Stimulated activated CD8-positive, alpha-beta memory T cell treated with anti-CD3 and anti-CD28 coated beads, Interleukin-4, amount 100 ng/mL, for 1 hour (primary cell): ENCODE measurements at places on chromosomes 7 and 10.

DNA sequence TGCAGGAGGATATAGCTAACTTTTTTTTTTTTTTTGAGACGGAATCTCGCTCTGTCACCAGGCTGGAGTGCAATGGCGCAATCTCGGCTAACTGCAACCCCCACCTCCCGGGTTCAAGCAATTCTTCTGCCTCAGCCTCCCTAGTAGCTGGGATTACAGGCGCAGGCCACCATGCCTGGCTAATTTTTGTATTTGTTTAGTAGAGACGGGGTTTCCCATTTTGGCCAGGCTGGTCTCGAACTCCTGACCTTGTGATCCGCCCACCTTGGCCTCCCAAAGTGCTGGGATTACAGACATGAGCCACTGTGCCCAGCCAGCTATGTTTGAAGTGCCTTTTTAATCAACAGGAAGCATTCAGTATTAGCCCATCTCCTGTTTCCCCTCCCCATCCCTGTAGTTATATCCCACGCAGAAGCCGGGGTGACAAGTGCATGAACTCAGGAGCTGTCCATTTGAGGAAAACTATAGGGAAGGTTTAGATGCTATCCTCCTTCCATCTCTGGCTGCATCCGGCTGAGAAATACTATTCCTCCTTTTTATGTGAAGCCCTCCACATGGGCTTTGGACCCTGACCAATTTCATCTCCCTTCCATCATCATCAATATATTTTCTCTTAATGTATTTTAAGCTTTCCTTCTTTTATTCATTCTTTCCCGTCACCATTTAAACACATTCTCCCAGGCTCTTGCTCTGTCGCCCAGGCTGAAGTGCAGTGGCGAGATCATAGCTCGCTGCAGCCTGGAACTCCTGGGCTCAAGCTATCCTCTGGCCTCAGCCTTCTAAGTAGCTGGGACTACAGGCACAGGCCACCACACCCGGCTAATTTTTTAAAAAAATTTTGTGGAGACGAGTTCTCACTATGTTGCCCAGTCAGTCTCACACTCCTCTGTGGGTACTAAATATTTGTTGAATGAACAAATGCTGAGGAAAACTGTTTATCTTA lies 1.3 kb upstream of the POT1 start:
- DNase-seq, result no peak

DNA sequence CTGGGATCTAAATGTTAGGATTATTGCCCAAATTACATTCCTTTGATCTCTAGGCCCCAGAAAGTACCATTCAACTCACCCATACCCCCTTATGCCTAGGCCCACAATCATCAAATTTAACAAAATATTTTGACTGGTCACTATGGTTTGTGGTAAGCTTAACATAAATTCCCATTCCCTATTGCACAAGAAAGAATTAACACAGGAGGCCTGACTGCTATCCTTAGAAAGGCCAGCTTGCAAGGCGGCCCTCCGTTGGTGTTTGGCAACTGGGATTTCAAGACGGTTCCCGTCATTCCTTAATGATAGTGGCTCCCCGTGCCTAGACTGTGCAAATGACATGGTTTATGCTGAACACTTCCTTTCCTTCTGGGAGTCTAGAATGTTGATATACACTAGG lies 29.6 kb downstream of the ARHGAP21 start:
- no peak for DNase-seq

DNA sequence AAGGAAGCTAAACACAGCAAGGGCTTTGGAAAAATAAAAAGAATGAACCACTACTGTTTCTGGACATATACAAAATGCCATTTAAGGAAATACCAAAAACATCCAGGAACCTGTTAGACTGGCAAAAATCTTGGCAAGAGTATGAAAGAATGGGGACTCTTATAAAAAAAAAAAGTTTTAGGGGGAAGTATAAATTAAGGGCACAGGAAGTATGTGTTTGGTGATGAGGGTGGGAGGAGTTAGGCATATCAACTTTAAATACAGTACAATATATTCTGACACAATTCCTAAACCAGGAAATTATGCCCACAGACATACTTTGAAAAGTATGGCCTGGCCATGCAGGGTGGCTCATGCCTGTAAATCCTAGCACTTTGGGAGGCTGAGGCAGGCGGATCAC lies 74.2 kb downstream of the WAPL start:
- no peak for DNase-seq

DNA sequence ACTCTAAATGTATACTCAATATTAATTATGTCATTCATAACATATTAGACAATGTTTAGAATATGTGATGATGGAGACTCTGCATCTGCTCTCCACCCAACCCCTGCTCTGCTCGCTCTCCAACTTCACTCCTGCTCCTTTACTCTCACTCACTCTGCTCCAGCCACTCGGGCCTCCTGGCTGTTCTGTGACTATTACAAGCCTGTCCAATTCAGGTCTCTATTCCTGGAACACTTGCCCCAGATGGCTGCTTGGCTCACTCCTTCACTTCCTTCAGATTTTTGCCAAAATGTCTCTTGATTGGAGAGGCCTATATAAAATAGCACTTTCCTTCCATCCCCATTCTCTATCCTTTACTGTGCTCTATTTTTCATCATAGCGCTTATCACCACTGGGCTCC lies 84.8 kb downstream of the HBP1 start:
- DNase-seq, result no peak

DNA sequence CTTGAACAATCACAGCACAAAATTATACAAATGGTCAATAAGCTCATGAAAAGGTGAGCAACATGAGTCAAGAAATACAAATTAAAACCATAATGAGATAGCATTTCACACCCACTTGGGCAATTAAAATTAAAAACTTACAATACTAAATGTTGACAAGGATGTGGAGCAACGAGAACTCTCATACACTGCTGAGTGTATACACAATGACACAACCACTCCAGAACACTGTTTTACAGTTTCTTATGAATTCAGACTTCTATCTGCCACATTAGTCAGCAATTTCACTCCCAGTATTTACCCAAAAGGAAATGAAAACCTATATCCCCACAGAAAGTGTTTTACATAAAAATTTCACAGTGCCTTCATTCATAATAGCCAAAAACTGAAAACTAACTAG lies 31.1 kb downstream of the GDI2 start:
- no peak for DNase-seq

DNA sequence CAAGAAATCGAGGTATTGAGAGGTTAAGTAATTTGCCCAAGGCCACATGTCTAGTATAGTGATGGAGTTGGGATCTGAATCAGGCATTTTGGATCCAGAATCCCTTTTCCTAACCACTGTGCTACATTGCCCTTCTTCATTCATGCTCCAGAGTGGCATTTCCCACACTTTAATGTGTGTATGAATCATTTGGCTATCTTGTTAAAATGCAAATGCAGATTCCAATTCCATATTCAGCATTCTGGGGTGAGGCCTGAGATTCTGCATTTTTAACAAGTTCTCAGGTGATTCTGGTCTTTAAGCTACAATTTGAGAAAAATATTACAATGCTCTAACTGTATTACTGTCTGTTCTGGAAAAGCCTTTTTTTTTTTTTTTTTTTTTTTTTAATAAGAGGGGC lies 631.3 kb downstream of the PHTF2 start:
- DNase-seq, result no peak

DNA sequence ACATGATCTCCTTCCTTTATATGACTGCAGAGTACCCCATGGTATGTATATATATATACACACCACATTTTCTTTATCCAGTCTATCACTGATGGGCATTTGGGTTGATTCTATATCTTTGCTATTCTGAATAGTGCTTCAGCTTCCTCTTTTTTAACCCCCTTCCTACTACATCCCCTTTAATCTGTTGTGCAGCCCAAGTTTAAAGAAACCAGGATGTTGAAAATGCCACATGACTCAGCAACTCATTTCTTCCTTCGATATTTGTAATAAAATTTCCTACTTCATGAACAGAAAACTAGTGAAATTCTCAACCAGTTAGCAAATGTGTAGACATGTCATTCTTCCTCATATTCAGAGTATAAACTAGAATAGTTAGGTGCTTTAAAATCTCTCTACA lies 1245.7 kb upstream of the SORCS1 start:
- no peak for DNase-seq

- DNase-seq, result no peak
Observed at GRCh38 chr7:157482517-157483087, 145.8 kb downstream of the DNAJB6 start.

GRCh38 chr7:149635561-149636329 lies 137.6 kb downstream of the ZNF467 start:
- no peak for DNase-seq

DNA sequence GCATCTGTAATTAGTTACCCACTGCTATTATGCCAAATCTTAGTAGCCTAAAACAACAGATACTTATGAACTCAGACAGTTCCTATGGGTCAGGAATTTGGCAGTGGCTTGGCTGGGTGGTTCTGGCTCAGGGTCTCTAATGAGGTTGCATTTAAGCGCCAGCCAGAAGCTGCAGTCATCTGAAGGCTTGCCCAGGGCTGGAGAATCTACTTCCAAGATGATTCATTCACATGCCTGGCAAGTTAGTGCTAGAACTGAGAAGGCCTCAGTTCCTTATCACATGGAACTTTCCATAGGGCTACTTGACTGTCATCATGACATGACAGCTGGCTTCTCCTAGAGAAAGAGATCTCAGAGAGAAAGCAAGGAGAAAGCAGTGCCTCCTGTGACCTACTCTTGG lies 121.3 kb downstream of the AVL9 start:
- DNase-seq, result no peak

GRCh38 chr7:77415823-77416620 lies at the start of gene GSAP:
Gene GSAP (minus strand): TSS chr7:77416349. CDS start chr7:77416321, 28 bp downstream.
- DNase-seq, result peak; percentile 13

DNA sequence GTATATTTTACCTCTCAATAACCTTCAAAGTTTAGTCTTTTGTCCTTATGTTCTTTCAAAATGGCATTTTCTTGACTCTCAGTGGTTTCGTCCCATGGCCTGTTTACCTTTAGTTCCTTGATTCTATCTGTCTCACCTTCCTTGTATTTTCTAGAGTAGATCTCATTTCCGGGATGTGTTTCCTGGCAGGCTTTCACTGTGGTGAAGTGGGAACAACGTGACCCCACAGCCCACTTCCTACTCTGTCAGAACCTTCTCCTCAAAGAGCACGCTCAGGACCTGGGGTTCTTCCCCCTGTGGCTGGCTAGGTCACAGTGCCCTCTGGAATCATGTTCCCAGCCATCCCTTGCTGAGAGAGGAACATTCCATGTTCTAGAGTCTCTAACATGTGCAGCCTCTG lies 129.9 kb upstream of the ZNF32 start:
- DNase-seq, result no peak

DNA sequence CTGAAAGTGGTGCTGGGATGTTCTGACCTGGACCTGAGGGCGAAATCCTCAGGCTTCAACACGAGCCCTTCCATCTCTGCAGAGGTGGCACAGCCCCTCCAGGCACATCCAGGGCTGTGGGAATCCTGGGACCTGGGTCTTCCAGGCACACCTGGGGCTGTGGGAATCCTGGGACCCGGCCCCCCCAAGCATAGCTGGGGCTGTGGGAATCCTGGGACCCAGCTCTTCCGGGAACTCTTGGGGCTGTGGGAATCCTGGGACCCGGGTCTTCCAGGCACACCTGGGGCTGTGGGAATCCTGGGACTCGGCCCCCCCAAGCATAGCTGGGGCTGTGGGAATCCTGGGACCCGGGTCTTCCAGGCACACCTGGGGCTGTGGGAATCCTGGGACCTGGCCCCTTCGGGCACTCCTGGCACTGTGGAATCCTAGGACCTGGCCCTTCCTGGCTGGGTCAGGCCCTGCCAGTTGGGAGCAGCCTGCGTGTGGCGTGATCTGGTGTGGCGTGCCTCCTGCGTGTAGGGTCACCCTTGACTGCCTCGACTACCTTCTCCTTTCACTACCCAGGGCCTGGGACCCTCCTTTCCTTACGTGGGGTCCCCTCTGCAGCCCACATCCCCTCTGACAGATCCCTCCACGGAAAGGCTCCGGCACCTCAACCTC lies 124.0 kb downstream of the WDR37 start:
- DNase-seq, result no peak

- no peak for DNase-seq
Observed at GRCh38 chr10:4909118-4909517, 54.1 kb upstream of the AKR1C1 start.

- DNase-seq, result no peak
Observed at GRCh38 chr10:72335394-72336258, 19.1 kb downstream of the DNAJB12 start.

DNA sequence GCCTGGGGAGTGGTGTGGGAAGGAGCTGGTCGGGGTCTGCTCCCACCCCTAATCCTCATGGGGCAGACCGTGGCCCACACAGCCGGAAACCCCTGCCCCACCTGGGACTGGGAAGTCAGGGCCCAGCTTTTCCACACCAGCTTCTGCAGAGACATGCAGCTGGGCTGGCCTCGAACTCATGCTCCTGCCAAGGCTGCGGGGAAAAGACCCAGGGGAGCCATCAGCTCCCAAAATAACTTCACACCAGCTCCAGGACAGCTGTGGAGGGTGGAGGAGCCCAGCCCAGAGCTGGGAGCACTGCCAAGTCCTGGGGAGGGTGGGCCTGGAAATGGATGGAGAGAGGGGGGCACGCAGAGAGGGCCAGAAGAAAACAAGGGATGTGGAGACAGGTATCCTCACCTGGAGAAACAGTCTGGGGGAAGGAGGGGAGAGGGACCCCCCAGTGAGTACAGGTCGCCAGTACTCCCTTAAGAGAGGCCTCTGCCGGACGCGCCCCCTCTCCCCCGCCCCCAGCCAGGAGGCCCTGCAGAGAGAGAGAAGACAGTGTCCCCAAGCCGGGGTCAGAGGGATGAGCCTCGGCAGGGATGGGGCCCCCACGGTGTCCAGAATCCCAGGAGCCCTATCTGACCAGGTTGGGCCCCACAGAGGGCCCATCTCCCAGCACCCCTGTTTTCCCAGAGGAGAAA lies 11.5 kb upstream of the GRIFIN start:
- no peak for DNase-seq
